ENCODE measurements at places on chromosomes 4 and X.

DNA sequence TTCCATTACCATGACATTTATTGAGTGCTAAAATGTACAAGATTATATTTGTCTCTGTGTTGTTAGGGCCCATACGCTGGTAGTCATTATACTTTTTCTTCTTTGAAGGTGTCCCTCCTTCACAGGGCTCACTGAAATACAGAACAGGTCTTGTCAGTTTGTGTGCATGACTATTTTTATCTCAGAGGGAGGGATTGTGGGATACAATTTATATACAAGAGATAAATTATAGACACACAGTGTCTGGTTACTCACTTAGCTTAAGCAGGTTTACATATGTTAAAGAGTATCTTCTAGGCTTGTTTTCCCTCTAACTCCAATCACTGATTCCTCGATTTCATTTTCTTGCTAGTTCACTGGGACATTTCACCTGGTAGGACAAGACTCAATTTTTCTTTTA lies 143.3 kb upstream of the GUCY1A1 start:
- DNase-seq = no peak

DNA sequence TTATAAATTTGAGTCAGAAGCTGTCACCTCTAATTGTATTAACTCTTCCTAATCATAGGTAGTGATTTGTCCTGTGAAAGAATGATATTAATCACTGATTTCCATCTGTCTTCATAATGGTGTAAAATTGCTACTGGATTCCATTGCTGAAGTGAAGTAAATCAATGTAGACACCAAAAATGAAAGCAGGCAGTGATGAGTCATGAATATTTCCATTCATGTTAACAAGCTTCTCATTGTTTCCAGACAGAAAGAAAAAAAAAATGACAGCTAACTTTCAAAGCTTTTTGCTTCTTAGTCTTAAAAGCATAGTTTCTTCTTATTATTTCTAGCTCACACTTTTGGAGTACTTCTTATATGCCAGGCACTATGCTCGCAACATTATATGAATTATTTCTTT lies 21.5 kb downstream of the FAM114A1 start:
- no peak for DNase-seq

GRCh38 chr4:118981839-118982381 lies 93.3 kb downstream of the SYNPO2 start:
- no peak for DNase-seq

DNA sequence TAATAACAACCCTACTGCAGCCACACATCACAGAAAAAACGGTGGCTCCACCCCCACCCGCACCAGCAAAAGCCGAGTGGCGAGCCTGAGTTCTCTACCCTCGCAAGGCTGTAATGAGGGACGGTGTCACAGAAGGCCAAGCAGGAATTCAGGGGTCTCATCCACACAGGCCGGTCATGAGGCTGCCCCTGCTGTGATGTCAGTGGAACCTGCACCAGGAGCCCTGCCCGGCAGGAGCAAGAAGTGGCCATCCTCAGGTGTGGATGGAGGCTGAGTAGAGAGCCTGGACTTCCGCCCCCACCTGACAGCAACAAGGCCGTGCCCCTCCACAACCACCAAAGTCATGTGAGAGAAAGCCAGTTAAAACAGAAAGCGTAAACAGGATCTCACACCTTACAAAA lies 20.6 kb downstream of the LYAR start:
- no peak for DNase-seq

GRCh38 chrX:7143941-7144525 lies 3.5 kb upstream of the STS start:
- no peak for DNase-seq

GRCh38 chr4:95198961-95199360 lies 349.8 kb downstream of the UNC5C start:
- DNase-seq = no peak

DNA sequence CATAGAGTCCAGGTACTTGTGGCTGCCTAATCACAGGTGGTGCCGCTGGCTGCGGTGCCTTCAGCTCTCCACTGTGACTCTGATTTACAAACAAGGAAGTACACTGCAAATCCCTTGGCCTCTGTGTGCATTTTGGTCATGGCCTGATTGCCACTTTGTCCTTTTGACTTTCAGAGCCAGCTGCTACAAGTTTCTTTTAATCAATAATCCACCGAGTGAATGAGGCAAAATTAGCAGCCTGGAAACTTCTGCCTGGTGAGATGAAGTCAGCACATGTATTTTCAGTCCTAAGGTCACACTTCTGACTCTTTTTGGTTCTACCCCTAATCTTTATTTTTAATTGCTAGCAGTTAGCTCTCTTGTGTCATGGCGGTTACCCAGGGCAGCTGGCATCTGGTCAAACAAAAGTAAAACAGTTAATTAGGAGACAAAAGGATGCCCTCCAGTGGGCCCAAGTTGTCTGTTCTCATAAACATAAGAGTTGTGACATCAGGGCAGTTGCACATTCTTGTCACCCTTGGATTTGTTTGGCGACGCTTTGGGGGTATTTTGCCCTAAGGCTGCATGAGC lies 62.3 kb upstream of the LNX1 start:
- no peak for DNase-seq

- DNase-seq = no peak
Observed at GRCh38 chrX:15594371-15594770, 6.4 kb downstream of the ACE2 start.

DNA sequence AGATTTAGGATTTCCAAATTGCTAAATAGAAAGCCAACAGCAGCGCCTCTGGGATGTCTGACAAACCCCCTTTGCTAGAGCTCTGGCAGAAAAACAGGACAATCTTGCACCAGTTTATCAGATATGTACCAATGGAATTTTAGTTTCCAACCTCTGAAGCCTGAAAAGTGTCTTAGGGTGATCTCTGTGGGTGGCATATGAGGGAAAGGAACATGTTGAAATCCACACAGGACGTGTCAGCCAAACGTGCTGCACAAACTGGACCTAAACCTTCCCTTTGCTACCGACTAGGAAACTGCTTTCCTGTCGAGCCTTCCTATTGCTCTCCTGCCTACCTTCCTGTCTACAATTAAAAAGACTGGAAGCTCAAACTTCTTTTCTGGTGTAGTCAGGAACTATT lies 53.5 kb downstream of the REELD1 start:
- DNase-seq = no peak

DNA sequence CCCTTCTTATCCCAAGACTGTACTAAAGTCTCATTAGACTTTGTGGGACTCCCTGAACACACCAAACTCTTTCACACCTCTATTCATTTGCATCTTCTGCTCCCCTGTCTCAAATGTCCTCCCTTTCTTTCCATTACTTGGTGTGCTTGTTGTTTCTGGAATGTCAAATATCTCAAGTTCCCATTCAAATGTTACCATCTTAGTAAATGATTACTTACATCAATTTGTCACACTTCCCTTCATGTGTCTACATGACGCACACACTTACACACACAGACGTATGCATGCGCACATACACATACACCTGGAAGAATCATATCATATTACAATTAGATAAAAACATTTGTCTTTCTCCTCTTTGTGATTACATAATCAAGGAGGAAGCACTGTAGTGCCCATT lies 210.8 kb upstream of the TEX13C start:
- no peak for DNase-seq

GRCh38 chr4:6594826-6595355 lies 19.9 kb downstream of the MAN2B2 start:
- DNase-seq = no peak

DNA sequence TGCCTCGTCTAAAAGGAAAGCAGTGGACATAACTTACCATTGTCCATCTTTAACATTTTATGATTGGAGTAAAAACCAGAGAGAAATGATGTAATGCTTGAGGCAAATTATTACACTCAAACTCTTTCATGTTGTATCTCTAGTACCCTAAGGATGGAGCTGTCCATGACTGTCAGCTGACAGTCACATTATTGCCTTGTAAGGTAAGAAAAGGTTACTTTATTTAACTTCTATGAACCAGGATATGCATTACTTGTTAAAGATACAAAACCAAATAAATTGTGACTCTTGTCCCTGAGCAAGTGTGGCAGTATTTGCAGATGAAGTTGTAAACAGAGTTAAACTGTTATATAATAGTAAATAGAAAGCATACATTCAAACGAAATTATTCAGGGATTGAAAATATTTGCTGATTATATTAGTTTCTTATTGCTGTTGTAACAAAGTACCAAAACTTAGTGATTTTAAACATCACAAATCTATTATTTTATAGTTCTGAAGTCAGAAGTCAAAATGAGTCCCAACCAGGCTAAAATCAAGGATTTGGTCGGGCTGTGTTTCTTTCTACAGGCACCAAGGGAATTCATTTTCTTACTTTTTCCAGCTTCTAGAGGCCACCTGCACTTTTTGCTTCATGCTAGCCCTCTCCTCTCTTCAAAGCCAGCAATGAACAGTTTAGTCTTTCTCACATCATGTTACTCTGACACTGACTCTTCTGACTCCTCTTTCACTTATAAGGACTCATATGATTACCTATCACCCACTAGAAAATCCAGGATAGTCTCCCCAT lies 113.8 kb downstream of the CEP44 start:
- DNase-seq = no peak

DNA sequence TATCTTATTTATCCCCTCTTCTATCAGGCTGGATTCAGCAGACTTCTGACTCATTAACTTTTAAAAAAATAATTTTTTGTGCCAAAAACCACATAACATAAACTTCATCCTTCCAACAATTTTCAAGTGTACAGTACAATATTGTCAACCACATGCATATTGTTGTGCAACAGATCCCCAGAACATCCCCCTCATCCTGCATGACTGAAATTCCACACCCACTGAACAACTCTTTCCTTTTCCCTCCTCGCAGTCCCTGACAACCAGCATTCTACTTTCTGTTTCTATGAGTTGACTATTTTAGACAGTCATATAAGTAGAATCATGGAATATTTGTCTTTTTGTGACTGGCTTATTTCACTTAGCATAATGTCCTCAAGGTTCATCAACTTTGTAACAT lies 2.2 kb upstream of the MID2 start:
- DNase-seq = no peak

- no peak for DNase-seq
Observed at GRCh38 chrX:72396117-72396516, 90.4 kb upstream of the CITED1 start.

DNA sequence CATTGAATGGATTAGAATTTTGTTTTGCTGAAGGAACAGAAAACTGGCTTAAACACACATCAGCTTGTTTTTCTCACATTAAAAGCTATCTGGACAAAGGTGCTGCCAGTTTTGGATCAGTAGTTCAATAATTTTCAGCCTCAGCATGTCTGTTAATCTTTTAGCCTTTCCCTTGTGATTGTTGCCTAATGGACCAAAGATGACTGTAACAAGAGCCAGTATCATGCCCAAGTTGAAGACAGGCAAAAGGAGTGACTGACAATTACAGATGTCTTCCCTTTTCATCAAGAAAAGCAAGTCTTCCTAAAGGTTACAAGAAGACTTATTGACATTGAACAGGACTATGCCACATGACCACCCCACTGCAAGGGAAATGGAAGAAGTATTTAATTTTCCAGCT lies 419.7 kb downstream of the MAPK10 start:
- DNase-seq = no peak

GRCh38 chrX:136209016-136209738 lies 42.0 kb downstream of the MAP7D3 start:
- DNase-seq = no peak

GRCh38 chrX:150161193-150161592 lies 201.9 kb upstream of the MAMLD1 start:
- DNase-seq = no peak

DNA sequence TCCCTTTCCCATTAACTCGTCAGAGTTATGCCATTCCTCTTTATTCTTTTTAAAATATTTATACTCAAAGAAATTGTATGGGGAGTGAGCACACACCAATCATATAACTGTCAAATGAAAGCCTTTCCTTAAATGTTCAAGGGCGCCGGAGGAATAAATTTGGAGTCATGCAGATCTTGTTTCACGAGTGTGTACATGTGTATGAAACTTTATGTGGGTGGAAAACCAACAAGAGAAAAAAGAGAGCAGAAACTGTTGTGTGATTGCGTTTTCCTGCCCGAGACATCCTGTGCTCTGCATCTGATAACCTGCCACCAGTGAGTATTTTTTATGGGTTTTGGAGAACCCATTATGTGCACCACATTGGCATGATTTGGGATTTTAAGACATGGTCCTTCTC lies 88.3 kb downstream of the FHDC1 start:
- no peak for DNase-seq

DNA sequence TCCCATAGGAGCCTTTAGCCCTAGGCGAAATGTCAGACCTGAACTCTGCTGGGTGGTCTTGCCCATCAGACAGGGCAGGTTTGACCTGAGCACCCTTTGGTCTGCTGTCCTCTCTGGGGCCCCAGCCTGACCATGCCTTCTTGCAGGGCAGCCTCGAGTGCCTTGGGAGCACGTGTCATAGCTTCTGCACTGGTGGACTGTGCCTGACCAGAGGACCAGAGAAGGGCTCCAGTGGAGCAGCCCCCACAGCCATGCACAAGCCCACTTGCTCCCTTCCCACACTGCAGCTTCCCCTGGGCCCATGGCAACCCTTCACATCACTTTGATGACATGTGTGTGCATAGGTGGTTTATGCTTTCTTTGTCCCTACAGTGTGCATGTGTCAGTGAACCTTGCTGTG lies 394.0 kb downstream of the TEX13C start:
- no peak for DNase-seq

GRCh38 chr4:7813674-7814073 lies 126.0 kb downstream of the AFAP1 start:
- DNase-seq = no peak

DNA sequence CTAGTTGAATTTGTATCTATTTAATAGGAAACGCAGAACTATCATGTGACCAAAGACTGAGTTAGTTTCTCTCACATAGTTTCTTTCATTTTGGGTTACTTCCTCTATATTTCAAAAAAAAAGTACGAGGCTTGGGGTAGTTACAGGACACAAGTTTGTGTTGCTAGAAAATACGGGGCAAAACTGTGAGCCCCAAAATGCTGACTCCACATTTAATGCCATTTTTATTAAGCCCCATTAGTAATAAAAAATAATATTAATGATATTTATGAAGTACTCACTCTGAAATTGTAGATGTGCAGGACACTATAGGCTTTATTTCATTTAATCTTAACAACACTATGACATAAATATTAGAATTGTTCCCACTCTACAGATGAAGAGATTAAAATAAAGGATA lies 268.6 kb downstream of the DTHD1 start:
- no peak for DNase-seq

DNA sequence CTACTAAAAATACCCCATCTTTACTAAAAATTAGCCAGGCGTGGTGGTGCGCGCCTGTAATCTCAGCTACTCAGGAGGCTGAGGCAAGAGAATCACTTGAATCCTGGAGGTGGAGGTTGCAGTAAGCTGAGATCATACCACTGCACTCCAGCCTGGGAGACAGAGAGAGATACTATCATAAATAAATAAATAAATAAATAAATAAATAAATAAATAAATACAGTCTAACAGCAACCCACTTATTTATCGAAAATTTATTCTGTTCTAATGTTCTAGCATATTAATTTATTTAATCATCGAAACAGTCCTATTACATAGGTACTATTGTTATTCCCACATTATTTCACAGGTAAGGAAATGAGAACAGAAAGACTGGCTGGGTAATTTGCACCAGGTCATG lies 18.2 kb upstream of the TXK start:
- no peak for DNase-seq
